IPS DF 6.9 (cell line): ENCODE measurements at places on chromosomes 7 and 10.

DNA sequence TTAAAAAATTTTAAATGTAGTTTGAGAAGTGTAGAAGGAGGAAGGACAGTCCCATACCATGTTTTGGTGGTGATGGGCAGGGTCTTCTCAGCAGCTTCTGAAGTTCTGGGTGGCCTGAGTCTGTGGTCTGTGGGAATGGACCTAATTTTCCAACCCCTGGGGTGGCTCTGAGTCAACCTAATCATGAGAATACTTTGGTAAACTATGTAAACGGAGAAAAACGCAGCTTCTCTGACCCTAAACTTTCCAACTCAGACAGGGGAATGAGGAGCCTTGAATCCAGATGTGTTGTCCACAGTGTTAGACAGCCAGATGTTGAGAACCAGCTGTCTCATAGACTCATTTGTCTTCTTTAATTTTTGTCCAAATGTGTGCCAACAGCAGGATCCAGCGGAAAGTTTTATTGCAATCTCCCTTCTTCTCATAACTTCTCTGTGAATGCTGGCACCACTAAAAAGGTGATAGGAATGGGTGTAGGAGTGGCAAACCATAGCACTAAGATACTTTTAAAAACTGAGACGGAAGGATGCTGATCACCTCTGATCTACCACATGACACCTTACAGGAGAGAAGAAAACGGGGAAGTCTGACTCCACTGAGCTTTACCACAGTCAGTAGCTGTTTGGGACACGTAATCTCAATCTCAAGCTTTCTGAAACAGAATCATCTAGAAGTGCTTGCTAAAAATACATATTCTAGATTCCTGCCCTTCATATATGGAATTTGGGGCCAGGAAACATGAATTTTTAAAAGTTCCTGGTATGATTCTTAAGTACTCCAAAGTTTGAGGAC, 90.5 kb upstream of the PHYHIPL start:
- no peaks in the 10 kb centered on the region for H3K4me1 ChIP-seq
- no peak overlapping the region for H3K4me3 ChIP-seq
- H3K36me3 ChIP-seq: no peaks in the 10 kb centered on the region
- DNase-seq: no peak

DNA sequence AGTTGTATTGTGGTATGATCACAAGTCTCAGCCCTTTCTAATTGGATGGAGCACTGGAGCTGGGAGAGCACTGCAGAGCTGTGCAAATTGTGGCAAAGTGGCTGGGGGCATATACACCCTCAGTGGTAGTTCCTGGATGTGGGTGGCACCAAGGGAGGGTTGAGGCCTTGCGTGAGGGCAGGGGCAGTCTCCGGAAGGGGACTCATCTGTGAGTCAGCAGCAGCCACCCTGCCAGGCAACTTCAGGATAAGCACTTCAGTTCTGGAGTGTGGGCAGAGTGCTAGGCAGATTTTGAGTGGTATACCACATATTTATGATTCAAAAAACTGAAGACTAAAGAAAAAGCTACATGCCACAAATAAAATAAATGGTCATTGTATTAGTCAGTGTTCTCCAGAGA, 210.5 kb downstream of the ETV1 start:
- no peak overlapping the region for H3K27ac ChIP-seq
- no peaks in the 10 kb centered on the region for H3K36me3 ChIP-seq
- H3K4me3 ChIP-seq: no peak overlapping the region
- no peak for DNase-seq
- H3K4me1 ChIP-seq: no peaks in the 10 kb centered on the region

DNA sequence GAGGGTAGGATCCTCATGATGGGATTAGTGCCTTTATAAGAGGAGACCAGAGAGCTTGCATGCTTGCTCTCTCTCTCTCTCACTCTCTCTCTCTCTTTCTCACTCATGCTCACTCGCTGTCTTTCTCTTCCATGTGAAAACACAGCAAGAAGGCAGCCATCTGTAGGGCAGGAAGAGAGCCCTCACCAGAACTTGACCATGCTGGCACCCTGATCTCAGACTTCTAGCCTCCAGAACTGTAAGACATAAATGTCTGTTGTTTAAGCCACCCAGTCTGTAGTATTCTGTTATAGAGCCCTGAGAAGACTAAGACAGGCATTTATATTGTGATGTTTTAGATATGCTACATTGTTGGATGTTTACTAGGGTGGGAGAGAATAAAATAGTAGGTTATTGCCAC, 43.4 kb upstream of the MTPN start:
- no peak overlapping the region for H3K4me3 ChIP-seq
- no peak overlapping the region for H3K27ac ChIP-seq
- H3K36me3 ChIP-seq: no peaks in the 10 kb centered on the region
- H3K4me1 ChIP-seq: no peaks in the 10 kb centered on the region
- no peaks in the 10 kb centered on the region for H3K27me3 ChIP-seq
- DNase-seq: no peak

DNA sequence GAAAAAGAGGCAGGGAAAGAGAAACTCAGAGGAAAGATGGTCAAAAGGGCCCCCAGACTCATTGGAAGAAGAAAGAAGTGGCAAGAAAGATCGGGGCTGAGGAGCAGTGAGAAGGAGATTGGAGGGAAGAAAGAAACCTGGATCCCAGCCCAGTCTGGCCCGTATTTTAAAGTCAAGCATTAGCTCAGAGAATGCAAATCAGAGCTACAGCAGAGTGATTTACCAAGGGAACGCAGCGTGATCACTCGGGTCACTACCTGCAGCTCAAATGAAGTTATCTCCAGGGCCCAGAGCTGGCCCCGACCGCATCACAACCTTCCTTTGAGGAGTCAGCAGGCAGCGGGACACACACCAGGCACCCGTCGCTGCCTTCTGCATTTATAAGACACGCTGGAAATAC, 72.8 kb downstream of the CARD11 start:
- no peaks in the 10 kb centered on the region for H3K36me3 ChIP-seq
- no peak overlapping the region for H3K4me3 ChIP-seq
- DNase-seq: no peak

- no peaks in the 10 kb centered on the region for H3K36me3 ChIP-seq
- no peaks in the 10 kb centered on the region for H3K27me3 ChIP-seq
- no peak overlapping the region for H3K27ac ChIP-seq
- no peaks in the 10 kb centered on the region for H3K4me1 ChIP-seq
- H3K4me3 ChIP-seq: no peak overlapping the region
Measured at GRCh38 chr7:94898340-94898739, 9.1 kb upstream of the PPP1R9A start.

- DNase-seq: no peak
- H3K4me1 ChIP-seq: no peaks in the 10 kb centered on the region
- H3K27ac ChIP-seq: no peak overlapping the region
Measured at GRCh38 chr7:50589364-50589763, 24.2 kb upstream of the DDC start.

DNA sequence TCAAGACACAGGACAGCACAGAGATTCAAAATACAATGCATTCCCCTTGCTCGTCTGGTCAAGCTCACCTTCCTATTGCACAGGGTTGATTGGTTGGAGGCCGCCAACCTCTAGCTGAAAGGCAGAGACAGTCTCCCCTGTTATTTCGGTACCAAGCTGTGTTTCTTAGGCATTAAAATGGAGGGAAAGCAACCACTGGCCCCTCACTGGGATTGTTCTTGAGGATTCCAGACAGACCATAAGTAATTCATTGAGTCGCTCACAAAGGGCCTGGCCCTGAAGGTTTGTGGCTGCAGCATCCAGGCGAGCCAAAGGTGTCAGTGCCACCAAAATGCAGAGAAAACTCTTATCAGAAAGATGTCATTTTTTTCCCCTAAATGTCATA, 81.2 kb downstream of the PARP12 start:
- no peaks in the 10 kb centered on the region; the same call in 1 of the 2 replicates for H3K4me1 ChIP-seq
- H3K36me3 ChIP-seq: no peaks in the 10 kb centered on the region
- no peak overlapping the region for H3K27ac ChIP-seq
- DNase-seq: no peak
- H3K27me3 ChIP-seq: no peaks in the 10 kb centered on the region
- no peak overlapping the region for H3K4me3 ChIP-seq

GRCh38 chr7:30278376-30278775, 6.0 kb upstream of the ZNRF2 start:
- H3K27me3 ChIP-seq: no peaks in the 10 kb centered on the region
- no peaks in the 10 kb centered on the region for H3K4me1 ChIP-seq
- H3K36me3 ChIP-seq: no peaks in the 10 kb centered on the region
- H3K4me3 ChIP-seq: no peak overlapping the region
- DNase-seq: no peak

DNA sequence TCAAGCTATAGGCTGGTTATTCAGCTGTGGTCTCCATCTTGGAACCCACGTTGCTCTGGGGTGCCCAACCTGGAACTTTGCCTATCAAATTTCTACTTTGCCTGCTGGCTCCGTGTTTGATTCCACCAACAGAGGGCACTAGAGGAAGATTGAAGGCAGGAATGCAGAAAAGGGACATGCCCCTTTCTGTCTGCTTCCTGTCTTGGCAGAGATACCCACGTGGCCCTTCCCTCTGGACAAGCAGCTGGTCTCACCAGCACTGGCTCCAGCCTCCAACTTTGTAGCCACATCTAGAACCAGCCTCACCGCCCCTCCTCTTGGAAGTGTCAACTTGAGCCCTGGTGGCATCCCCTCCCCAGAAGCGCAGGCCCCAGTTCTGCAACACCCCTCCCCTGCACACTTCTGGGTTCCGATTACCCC, 52.1 kb upstream of the ZNF438 start:
- no peak overlapping the region for H3K4me3 ChIP-seq
- no peaks in the 10 kb centered on the region for H3K27me3 ChIP-seq
- DNase-seq: peak; percentile 63
- H3K4me1 ChIP-seq: no peaks in the 10 kb centered on the region

DNA sequence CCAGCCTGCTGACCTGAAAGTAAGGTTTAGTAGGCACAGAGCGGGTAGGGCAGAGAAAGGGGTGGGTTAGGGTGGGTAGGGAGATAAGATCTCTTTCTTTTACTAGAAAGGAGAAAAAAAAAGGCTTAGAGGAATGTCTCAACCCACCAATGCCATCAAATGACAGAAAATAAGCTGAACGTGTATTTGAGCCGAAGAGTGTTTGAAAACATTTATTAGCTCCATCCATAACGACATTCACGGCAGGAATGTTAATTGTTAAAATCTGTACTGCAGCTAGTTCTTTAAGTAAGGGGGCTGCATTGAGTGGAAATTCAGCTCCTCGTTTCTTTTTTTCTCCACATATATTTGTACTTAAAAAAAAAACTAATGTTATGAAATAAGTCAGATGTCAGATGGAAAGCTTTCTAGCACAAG, 63.7 kb upstream of the ARID5B start:
- peaks cover 1% of the 10 kb centered on the region; the same call in 1 of the 2 replicates for H3K27me3 ChIP-seq
- no peak for DNase-seq

DNA sequence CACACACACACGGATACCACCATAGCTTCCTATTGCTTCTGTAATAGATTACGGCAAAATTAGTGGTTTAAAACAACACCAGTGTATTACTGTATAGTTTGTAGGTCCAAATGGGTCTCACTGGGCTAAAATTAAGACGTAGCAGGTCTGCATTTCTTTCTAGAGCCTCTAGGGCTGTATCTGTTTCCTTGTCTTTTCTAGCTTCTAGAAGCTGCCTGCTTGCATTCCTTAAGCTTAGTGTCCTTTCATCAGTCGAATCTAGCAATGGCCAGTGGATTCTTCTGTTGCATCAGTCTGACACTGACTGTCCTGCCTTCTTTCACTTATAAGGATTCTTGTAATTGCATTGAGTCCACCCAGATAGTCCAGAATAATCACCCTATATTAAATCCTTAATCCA, 882.3 kb downstream of the PCDH15 start:
- H3K27ac ChIP-seq: no peak overlapping the region
- H3K36me3 ChIP-seq: no peaks in the 10 kb centered on the region
- H3K4me3 ChIP-seq: no peak overlapping the region
- H3K27me3 ChIP-seq: no peaks in the 10 kb centered on the region
- no peaks in the 10 kb centered on the region for H3K4me1 ChIP-seq
- peak; percentile 5 for DNase-seq

GRCh38 chr7:122304996-122305421, 459 bp upstream of the FEZF1 start:
- peak overlapping the region; percentile 36; the same call in 1 of the 2 replicates for H3K4me3 ChIP-seq
- H3K4me1 ChIP-seq: peaks cover 6% of the 10 kb centered on the region; the same call in 1 of the 2 replicates
- no peaks in the 10 kb centered on the region for H3K36me3 ChIP-seq
- DNase-seq: no peak

- H3K36me3 ChIP-seq: no peaks in the 10 kb centered on the region
- H3K4me1 ChIP-seq: peaks cover 5% of the 10 kb centered on the region
- no peak overlapping the region for H3K27ac ChIP-seq
Measured at GRCh38 chr10:86401588-86402282, 35.1 kb upstream of the GRID1 start.

DNA sequence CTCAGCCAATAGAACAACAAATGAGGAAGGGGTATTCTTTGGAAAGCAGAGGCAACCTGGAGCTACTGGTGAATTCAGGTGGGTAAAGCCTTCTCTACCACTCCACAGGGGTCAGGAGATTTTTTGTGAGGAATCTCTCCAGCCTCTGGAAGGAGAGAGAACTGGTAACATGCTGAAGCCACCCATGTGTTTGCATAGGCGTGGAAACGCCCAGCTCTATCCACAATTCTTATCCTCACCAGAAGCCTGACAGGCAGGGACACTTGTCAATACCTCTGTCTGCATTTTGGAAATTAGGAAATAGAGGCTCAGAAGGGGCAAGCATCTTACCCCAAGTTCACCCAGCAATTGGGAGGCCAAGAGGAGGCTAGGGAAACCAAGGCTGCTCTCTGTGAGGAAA, 133.7 kb downstream of the FGFR2 start:
- H3K27me3 ChIP-seq: no peaks in the 10 kb centered on the region
- DNase-seq: no peak
- peaks cover 5% of the 10 kb centered on the region for H3K4me1 ChIP-seq
- no peaks in the 10 kb centered on the region for H3K36me3 ChIP-seq
- no peak overlapping the region for H3K27ac ChIP-seq
- H3K4me3 ChIP-seq: no peak overlapping the region

DNA sequence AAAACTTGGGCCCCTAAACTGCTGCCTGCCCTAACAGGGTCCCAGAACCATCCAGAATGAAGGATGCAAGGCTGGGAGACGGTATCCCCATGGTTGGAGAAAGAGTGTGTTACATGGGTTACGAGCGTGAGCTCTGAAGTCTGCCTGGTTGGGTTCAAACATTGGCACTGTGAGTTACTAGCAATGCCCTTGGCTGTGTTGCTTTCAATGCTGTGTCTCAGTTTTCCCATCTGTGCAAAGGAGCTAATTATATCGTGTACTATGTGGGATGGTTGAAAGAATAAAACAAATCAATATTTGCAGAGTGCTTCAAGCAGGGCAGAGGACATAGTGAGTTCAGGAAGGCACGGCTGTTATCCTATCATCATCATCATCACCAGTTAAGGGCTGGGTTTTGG, 114.7 kb downstream of the ZMIZ1 start:
- H3K36me3 ChIP-seq: no peaks in the 10 kb centered on the region; the same call in 1 of the 2 replicates
- no peak for DNase-seq
- no peak overlapping the region for H3K4me3 ChIP-seq
- H3K27me3 ChIP-seq: no peaks in the 10 kb centered on the region
